Stimulated activated memory B cell treated with anti-CD40 and anti-IgM and Interleukin-4, amounts not matched to agents 10 μg/mL and 1 μg/mL and 100 μg/mL, for 72 hours (primary cell): ENCODE measurements at places on chromosomes 6 and 20.
A peak's percentile ranks its signal among the peaks of the same experiment; 100 is the strongest.

GRCh38 chr6:127115084-127115655, 3.3 kb upstream of the RSPO3 start:
- peaks cover 33% of the 10 kb centered on the region for H3K27me3 ChIP-seq
- H3K27ac ChIP-seq: no peak overlapping the region
- H3K4me1 ChIP-seq: peaks cover 23% of the 10 kb centered on the region
- ATAC-seq: no peak

GRCh38 chr6:24686946-24687345, 20.1 kb downstream of the ACOT13 start:
- no peak overlapping the region for H3K4me3 ChIP-seq
- no peak overlapping the region for H3K27ac ChIP-seq
- H3K36me3 ChIP-seq: peaks cover 19% of the 10 kb centered on the region
- no peaks in the 10 kb centered on the region for H3K27me3 ChIP-seq

GRCh38 chr6:89984926-89985750, 90.9 kb downstream of the GJA10 start:
- no peaks in the 10 kb centered on the region for H3K27me3 ChIP-seq
- peak overlapping the region; percentile 31 for H3K27ac ChIP-seq
- H3K4me1 ChIP-seq: peaks cover 55% of the 10 kb centered on the region
- H3K36me3 ChIP-seq: peaks cover 55% of the 10 kb centered on the region
- H3K4me3 ChIP-seq: no peak overlapping the region

DNA sequence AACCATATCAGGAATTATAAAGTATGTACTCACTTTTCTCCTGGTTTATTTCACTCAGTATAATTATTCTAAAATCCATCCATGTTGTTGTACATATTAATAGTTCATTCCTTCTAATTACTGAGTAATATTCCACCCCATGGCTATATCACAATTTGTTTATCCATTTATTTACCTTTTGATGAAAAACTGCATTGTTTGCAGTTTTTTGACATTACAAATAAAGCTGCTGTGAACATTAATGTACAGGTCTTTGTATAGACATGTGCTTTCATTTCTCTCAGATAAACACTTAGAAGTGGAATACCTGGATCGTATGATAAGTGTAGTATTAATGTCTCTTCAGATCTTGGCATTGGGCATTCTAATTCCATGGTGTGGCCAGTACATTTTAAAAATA, 4.2 kb downstream of the SLC17A3 start:
- no peak overlapping the region for H3K27ac ChIP-seq
- peaks cover 3% of the 10 kb centered on the region for H3K27me3 ChIP-seq
- ATAC-seq: no peak
- no peaks in the 10 kb centered on the region for H3K36me3 ChIP-seq
- H3K4me3 ChIP-seq: no peak overlapping the region

DNA sequence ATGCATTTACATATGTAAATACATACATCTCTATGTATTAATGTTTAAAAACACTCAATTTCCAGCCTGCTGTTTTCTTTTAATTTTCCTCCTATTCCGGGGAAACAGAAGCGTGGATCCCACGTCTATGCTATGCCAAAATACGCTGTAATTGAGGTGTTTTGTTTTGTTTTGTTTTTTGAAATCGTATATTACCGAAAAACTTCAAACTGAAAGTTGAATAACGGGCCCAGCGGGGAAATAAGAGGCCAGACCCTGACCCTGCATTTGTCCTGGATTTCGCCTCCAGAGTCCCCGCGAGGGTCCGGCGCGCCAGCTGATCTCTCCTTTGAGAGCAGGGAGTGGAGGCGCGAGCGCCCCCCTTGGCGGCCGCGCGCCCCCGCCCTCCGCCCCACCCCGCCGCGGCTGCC, 355 bp upstream of the BMP2 start:
- ATAC-seq: no peak
- no peaks in the 10 kb centered on the region for H3K36me3 ChIP-seq
- H3K4me3 ChIP-seq: peak overlapping the region; percentile 38
- H3K27ac ChIP-seq: no peak overlapping the region
- no peaks in the 10 kb centered on the region for H3K4me1 ChIP-seq
- peaks cover 42% of the 10 kb centered on the region for H3K27me3 ChIP-seq
